ENCODE measurements at places on chromosomes 7 and 10.

DNA sequence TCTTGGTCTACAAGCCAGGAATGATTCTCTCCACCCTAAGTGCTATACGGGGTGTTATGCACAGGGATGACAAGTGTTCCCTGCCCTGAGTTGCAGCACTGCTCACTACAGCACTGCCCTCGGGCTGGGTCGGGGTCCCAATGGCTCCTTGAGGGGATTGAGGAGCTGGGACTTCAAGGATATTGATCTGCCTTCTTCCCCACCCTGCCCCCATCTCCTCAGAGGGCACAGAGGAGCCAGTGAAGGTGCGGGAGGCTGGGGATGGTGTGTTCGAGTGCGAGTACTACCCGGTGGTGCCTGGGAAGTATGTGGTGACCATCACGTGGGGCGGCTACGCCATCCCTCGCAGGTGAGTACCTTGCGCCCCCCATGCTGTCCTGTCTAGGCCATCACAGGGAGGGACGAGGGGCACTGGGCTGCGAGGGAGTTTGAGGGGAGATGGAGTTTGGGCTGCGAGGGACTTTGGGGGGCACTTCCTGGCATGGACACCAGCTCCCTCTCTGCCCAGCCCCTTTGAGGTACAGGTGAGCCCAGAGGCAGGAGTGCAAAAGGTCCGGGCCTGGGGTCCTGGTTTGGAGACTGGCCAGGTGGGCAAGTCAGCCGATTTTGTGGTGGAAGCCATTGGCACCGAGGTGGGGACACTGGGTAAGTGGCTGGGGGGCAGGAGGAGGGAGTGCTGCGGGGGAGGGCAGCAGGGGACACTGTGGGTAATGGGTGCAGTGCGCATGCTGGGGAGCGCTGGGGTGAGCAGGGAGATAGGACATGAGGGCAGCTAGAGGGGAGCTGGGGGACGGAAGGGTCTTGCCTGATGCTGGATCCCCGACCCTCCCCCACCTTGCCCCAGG lies 10.3 kb downstream of the FLNC start:
- no peak for DNase-seq

DNA sequence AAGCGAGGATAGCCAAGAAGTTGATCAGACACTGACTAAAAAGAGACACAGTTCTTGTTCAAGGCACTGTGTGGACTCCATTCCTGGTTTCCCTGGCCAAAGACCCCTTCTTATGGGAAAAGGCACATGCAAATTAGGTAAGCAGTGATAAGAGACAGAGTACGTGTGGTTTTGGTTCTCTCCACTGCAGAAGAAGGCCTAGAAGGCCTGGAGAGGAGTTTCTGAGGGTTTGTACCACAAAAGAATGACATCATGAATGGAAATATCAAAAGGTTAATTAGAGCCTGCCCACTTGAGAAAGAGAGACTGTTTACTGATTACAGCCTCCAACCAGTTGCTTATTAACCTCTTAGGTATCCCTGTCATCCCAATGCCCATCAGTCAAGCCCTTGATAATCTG lies 137.5 kb downstream of the ZNF365 start:
- DNase-seq, result no peak

DNA sequence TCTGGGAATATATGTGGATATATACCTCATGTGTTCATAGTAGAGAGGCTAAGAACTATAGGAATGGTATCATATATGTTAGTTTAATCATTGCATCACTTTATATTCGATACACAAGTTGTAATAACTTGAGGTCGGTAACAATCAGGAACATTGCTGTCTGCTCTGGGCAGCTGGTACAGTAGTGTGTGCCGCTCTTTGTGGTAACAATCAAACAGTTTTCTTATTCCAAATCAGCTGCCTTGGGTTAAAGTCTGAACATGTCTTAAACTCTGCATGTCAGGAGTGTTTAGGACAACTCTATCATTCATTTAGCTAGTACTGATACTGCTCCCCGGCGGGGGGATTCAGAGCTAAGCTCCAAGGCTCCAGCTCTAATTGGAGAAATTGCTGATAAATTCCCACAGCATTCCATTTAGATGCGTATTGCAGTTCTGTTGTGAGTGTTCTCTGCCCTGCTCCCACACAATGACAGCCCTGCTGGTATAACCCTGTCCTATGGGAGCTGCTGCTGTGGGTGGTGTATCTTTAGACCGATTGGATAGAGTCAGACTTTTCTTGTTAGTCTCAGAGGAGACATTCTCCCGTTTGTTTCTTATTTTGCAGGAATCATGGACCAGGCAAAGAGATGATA lies 707.5 kb upstream of the FZD8 start:
- DNase-seq, result no peak

DNA sequence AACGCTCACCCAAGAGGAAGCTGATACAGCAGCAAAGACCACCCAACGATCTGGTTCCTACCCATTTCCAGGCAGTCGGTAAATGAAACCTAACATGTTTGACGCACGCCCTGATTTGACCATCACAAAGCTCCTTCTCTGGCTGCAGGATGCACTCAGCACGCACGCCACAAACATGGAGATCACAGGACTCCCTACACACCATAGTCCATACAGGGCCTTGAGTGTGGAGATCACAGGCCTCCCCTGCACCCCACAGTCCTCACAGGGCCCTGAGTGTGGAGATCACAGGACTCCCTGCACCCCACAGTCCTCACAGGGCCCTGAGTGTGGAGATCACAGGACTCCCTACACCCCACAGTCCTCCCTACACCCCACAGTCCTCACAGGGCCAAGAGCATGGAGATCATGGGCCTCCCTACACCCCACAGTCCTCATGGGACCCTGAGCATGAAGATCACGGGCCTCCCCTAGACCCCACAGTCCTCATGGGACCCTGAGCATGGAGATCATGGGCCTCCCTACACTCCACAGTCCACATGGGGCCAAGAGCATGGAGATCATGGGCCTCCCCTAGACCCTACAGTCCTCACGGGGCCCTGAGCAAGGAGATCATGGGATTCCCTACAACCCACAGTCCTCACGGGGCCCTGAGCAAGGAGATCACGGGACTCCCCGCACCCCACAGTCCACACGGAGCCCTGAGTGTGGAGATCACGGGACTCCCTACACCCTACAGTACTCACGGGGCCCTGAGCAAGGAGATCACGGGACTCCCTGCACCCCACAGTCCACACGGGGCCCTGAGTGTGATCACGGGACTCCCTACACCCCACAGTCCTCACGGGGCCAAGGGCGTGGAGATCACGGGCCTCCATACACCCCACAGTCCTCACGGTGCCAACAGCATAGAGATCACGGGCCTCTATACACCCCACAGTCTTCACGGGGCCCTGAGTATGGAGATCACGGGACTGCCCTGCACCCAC lies 409.2 kb downstream of the DNAJB6 start:
- DNase-seq, result no peak

- no peak for DNase-seq
Measured at GRCh38 chr10:363152-363551, 227.9 kb downstream of the ZMYND11 start.

DNA sequence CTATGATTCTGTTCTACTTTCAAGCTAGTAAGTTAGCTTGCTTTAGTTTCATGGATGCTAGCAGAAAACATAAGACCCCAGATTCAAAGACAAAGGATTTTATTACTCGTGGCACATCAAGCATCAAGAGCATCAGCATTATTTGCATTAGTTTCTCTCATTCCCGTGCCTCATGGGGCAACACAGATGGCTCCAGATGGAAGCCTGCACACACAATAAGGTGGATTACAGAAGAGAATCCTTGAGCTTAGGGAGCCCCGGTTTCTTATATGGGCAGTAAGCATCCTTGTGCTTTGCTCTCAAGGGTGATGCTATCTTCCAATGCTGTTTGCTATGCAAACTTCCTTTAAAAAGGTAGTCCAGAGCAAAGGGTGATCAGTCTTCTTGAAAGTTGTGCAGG lies 10.7 kb upstream of the CAPZA2 start:
- no peak for DNase-seq

- DNase-seq, result no peak
Measured at GRCh38 chr7:155844526-155844925, 32.3 kb upstream of the SHH start.

DNA sequence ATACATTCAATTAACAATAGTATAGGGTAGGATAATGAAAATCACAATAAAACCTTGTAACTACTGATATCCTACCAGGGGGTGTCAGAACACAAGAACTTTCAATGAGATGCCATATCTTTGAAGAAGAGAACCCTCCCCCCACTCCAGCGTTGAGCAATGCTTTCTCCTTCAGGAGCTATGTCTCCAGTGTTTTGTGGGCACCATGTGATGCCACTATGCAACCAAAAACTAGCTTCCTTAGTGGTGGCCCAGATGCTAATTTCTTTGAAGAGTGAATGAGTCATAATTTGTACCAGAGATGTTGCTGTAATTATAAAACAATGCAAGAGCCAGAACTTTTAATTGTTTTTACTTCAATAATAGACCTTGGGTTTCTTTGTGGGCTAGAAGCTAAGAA lies 76.0 kb upstream of the ADO start:
- DNase-seq, result no peak

DNA sequence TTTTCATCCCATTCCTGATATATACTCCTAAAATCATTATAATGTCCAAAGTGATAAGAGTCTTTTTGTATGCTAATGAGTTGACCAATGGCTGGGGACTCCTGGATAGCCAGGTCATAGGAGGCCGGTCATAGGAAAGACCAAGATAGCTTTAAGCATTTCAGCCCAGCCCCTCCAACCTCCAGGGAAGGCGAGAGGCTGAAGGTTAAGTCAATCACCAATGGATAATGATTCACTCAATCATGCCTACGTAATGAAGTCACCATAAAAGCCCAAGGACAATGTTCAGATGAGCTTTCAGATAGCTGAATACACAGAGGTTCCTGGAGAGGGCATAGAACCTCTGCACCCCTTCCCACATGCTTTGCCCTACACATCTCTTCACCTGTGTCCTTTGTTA lies 75.7 kb downstream of the VWDE start:
- DNase-seq, result no peak

DNA sequence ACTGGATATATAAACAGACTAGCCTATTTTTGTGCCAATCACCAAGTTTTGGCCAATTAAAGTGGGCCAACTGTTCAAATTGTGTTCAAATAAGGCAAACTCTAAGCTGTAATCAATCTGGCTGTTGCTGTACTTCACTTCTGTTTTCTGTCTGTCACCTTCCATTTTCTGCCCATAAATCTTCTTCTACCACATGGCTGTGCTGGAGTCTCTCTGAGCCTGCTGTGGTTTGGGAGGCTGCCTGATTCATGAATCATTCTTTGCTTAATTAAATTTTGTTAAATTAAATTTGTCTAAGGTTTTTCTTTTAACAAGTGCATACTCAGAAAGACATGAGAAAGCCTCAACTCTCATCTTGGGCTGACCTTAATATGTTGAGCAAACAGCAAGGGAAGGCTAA lies 172.6 kb upstream of the VIPR2 start:
- no peak for DNase-seq

DNA sequence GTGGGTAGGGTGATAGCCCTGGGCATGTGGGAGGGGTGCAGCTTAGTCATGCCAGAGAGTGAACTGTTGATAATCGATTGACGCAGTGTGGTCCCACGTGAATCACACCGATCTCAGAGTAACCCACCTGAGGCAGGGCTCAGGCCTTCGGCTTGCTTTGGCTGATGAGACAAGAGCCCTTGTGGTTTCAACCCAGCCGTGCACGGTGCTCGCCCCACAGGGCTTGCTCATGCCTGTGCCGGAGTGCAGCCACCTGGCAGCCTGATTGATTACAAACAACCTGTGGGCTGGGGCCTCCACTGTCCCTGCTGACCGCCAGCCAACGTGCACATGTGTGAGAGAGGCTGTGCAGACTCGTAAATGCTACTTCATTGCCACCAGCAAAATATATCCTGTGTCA lies 144.9 kb upstream of the ADARB2 start:
- no peak for DNase-seq

DNA sequence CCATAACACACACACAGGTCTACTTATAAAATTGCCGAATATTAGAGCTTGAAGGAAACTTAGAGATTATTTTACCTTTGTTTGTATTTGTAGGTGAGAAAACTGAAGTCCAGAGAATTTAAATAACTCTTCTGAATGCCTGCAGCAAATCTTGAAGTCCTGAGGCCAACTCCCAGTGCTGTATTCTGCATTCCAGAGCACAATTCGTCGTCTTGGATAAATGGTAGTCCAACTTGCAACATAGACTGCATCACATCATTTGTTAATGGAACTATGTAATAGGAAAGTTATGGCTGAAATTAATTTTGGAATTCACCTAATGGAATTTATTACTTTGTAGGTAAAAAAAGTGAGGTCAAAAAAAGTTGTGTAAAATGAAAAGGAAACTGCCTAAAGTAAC lies 37.3 kb upstream of the SEMA3D start:
- DNase-seq, result no peak

DNA sequence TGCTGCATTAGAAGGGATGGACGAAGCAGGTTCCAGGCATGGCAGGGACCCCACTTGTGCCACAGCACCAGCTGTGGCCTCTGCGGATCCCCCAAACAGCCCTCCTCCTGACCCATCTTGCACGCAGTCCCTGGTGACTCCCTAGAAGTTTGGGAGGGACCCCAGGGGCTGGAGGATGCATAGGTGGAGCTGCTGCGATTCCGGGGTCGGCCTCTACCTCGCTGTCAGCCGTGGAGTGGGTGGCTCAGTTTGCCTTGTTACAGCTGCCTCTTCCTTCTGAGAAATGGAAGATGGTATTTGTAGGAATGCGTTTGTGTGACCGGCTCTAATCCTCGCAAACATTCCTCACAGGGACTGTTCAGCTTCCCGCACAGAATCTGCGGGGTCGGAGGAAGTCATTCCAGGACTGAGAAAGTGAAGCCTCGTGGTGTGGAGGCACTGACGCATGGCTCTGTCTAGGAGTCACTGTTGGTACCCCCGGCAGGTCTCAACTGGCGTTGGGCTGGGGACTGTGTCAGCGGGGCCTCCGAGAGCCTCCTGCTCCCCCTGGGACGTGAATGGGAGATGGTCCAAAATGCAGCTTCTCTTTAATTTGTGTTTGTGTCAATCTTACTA lies 17.5 kb downstream of the PWWP2B start:
- no peak for DNase-seq

- no peak for DNase-seq
Measured at GRCh38 chr7:157837047-157837446, 500.2 kb downstream of the DNAJB6 start.

- no peak for DNase-seq
Measured at GRCh38 chr10:90204956-90205314, 503.5 kb downstream of the KIF20B start.

DNA sequence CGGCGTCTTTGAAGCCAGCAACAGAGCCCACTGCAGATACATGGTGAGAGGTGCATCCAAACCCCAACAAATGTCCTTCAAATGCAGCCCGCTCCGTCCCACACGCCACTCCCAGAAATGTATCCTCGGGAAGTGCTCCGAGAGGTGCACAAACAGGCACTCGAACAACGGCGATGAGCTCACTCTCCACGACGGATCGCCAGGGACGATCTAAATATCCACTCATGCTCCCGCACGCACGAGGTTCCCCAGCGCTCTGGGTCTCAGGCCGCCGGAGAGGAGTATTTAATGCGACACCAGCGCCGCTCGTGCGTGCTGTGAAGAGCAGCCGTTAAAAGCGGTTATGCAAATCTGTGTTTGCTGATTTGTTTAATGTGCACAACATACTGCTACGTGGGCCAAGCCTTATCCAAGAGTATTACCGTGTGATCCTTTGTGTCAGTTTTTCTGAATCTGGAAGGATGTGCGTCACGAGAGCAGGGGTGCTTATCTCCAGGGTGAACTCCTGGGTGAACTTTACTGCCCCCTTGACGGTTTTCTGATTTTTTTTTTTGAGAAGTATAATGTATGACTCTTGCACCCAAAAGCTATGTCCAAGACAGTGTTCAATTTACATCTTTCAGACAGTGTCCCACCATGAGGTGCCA lies 48.5 kb upstream of the PPP2R2D start:
- no peak for DNase-seq

Measured in hematopoietic multipotent progenitor cell treated with erythropoietin and hydrocortisone succinate and interleukin-3 and kit ligand, for 17 days (in vitro differentiated cells).